ENCODE measurements at places on chromosomes 7 and 10.

DNA sequence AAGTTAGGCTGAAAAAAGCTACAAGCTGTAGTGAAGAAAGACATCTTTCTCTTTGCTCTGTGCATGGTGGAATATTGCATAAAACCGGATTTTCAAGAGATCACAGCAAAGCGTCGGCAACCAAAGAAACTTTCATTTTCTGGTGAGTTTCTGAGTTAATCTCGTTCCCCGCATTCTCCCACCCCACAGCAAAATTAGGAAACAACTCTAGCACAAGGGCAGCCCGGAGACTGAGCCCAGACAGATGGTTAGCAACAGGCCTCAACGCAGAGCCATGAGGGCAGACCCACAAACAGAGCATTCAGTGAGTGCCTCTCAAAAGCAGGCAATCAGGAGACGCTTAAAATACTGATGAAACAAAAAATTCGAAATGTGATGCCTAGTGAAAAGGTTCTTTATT, 396.1 kb upstream of the KLF6 start:
- DNase-seq: no peak

- DNase-seq: no peak
Observed at GRCh38 chr10:103879409-103879808, 24.0 kb upstream of the SH3PXD2A start.

DNA sequence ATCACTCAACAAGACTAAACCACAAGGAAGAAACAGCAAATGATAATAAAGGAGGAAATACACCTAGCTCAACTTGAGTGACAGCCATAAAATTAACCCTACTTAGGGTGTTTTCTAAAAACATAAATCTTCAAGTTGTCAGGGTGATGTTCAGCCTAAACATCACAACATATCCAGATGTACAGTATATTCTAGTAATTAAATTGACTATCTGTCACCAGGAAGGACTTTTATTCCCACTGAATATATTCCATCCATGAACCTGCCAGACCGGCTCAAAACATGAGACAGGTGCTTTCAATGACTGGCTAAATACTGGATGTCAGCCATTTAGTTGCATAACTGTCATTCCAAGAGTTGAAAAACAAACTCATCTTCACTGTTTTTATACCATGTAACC, 298.1 kb upstream of the NEBL start:
- DNase-seq: no peak

GRCh38 chr7:4241791-4242190, 440.3 kb upstream of the FOXK1 start:
- peak; percentile 34 for DNase-seq

GRCh38 chr7:38027884-38028455, 107.5 kb downstream of the EPDR1 start:
- no peak for DNase-seq

Data from ELF-1 (cell line).